Esophagus squamous epithelium (tissue), 5 donors: ENCODE measurements at places on chromosomes 5 and 9.

GRCh38 chr5:168950241-168950951 is 350.5 kb downstream of the SLIT3 start:
- DNase-seq = no peak

DNA sequence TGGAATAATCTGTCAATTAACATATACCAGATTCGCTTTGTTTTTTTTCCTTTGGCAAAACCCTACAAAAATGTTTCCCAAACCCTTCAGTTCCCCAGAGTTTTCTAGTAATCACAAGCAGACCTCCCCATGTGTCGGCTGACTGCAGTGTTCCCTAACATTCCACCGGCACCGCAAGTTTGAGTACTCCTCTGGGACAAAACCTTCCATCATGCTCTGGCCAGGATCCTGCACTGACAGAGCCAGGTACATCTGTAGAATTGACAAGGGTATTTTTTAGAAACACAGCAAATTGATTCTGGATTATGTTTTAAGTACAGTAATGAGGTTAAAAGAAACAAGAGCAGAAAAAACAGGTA is 174.7 kb downstream of the GAS1 start:
- no peak for DNase-seq

GRCh38 chr9:80085668-80086067 is 513.9 kb downstream of the TLE4 start:
- no peak for DNase-seq

GRCh38 chr5:180367991-180368390 is 14.9 kb upstream of the GFPT2 start:
- no peak for DNase-seq

- DNase-seq = no peak
Observed at GRCh38 chr9:111743275-111743674, 51.5 kb downstream of the SHOC1 start.

DNA sequence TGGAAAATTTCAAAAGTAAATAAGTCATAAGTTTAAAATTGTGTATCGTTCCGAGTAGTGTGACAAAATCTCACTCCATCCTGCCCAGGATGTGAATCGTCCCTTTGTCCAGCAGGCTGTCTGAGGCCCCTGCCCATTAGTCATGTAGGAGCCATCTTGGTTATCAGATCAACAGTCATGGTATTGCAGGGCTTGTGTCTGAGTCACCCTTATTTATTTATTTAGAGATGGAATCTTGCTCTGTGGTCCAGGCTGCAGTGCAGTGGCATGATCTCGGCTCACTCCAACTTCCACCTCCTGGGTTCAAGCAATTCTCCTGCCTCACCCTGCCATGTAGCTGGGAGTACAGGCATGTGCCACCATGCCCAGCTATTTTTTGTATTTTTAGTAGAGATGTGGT is 30.2 kb downstream of the ITGA2 start:
- no peak for DNase-seq

GRCh38 chr9:106156465-106156864 is 462.1 kb downstream of the TMEM38B start:
- DNase-seq = no peak

- DNase-seq = no peak
Observed at GRCh38 chr9:120648581-120649197, 65.6 kb downstream of the MEGF9 start.
